ENCODE measurements at places on chromosomes 2 and 18. TPM values are rescaled to one million over a fixed set of nuclear protein-coding genes. Genes with fewer than 3 reads are reported as not detected.

- no peak overlapping the region for H3K4me3 ChIP-seq
- DNase-seq: no peak
- H3K27me3 ChIP-seq: no peaks in the 10 kb centered on the region
- H3K27ac ChIP-seq: no peak overlapping the region
- no peaks in the 10 kb centered on the region for H3K36me3 ChIP-seq
These were observed 16.1 kb downstream of the ST3GAL5 start for GRCh38 chr2:85872536-85873161.

GRCh38 chr2:160109939-160110673 lies 47.7 kb upstream of the PLA2R1 start:
- no peaks in the 10 kb centered on the region for H3K4me1 ChIP-seq
- H3K27ac ChIP-seq: no peak overlapping the region
- no peaks in the 10 kb centered on the region for H3K36me3 ChIP-seq
- DNase-seq: peak; percentile 47
- H3K27me3 ChIP-seq: no peaks in the 10 kb centered on the region

- no peaks in the 10 kb centered on the region for H3K4me1 ChIP-seq
- no peaks in the 10 kb centered on the region for H3K27me3 ChIP-seq
- no peak overlapping the region for H3K27ac ChIP-seq
- DNase-seq: no peak
- H3K4me3 ChIP-seq: no peak overlapping the region
These were observed 275.6 kb downstream of the SLC4A3 start for GRCh38 chr2:219902891-219903552.

DNA sequence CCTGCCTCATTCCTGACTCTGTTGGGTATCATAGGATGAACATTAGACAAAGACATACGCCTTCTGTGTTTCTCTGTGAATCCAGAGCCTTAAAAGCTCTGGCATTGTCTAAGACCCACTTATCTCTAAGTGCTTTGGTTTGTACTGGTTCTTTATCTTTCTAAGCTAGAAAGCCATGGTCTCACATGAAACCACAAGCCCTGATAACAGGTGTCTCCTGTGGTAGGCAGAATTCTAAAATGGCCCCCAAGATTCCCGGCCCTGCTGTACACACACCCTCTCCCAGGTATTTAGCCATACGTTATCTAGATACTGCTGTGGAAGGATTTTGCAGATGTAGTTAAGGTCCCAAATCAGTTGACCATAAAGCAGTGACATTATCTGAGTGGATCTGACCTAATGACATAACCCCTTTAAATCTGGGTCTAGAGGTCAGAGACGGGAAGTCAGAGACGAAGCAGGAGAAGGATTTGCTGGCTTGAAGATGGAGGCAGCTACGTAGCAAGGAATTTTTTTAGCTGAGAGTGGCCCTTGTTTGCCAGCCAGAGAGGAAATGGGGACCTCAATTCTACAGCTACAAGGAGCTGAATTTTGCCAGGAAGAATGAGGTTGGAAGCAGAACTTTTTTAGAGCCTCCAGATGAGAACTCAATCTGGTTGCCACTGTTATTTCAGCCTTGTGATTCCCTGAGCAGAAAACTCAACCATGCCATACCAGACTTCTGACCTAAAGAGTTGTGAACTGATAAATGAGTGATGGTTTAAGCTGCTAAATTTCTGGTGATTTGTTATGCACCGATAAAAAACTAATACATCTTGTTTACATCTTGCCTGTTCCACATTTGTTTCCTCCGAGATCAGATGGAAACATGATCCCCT lies 186.7 kb downstream of the CAMKMT start:
- H3K27ac ChIP-seq: peak overlapping the region; percentile 59
- H3K36me3 ChIP-seq: no peaks in the 10 kb centered on the region
- no peaks in the 10 kb centered on the region for H3K27me3 ChIP-seq
- DNase-seq: no peak
- H3K4me1 ChIP-seq: peaks cover 15% of the 10 kb centered on the region

GRCh38 chr2:209960045-209960444 lies 42.4 kb upstream of the RPE start:
- H3K27ac ChIP-seq: no peak overlapping the region
- DNase-seq: no peak
- no peak overlapping the region for H3K4me3 ChIP-seq
- no peaks in the 10 kb centered on the region for H3K27me3 ChIP-seq
- no peaks in the 10 kb centered on the region for H3K36me3 ChIP-seq

- peaks cover 24% of the 10 kb centered on the region for H3K4me1 ChIP-seq
- no peaks in the 10 kb centered on the region for H3K36me3 ChIP-seq
- DNase-seq: no peak
- H3K4me3 ChIP-seq: no peak overlapping the region
- no peaks in the 10 kb centered on the region for H3K27me3 ChIP-seq
These were observed 3.3 kb upstream of the ACTR3 start for GRCh38 chr2:113886479-113887008.

DNA sequence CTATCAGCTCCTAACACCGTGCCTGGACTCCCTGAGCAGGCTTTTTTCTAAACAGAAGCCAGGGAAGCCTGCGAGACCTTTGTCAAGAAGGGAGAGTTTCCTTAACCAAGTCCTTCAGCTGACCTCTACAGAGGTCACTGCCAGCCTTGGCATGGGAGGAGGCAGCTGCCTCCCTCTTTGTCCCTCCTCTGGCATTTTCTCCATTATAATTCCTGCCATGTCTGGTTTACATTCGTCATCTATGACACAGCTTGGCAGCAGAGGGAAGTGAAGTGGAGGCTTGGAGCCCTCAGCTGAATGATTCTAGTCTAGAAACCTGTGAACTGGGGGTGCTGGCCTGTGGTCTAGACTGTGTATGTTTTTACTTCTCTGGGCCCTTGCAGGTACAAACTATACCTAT lies 22.5 kb downstream of the LIPG start:
- H3K27ac ChIP-seq: no peak overlapping the region
- DNase-seq: no peak
- no peak overlapping the region for H3K4me3 ChIP-seq

DNA sequence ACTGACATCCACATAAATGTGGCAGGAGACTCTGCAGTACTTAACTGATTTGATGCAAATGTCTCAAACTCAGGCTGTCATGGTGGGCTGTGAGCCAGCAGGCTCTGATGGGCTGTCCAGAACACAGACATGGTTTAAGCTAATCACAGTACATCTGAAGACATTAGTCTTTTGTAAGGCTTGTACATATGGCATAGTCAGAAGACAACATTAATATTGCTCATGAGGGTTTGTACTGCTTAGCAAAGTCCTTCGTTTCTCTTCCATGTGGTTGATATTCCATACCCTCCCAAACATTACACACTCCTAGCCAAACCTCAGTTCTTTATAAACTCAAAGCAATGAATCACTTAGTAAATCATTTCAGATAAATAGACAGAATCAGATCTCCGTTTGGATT lies 330.6 kb downstream of the RND3 start:
- H3K27me3 ChIP-seq: no peaks in the 10 kb centered on the region
- no peaks in the 10 kb centered on the region for H3K36me3 ChIP-seq
- no peak overlapping the region for H3K27ac ChIP-seq
- no peaks in the 10 kb centered on the region for H3K4me1 ChIP-seq
- no peak for DNase-seq
- no peak overlapping the region for H3K4me3 ChIP-seq

DNA sequence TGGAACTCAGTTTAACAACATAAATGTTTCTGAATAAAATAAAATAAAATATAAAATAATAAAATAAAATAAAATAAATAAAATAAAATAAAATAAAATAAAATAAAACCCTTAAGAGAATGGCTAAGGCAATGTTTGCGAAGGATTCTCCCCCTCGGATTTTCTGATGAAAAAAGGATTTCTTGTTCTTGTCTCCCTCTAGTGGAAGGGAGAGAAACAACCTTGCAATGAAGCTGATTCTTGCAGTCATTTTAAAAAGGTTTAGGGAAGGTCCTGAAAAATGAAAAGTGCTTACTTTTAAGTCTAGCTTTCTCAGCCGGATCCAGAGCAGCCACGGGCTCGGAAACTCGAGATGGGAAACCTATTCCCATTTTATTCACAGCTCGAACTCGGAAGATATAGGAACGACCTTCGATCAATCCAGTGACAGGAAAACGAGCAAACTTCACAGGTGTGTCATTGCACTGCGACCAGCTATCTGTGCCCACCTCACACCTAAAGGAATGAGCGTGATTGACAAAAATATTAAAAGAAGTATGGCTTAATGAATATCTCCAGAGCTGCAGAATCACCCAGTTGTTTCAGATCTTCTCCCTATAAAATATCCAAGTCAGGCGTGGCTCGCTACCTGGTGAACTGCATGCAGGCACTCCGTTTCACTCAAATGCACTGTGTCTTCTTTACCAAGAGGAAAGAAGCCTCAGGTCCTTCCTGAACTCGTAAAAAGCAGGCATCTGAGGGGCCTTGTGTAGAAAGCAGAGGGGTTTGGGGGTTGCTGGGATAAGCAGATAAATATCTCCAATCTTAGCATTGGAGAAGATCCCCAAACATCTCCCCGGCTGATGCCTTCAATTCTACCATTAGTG lies 68.1 kb downstream of the MYOM1 start:
- no peak overlapping the region for H3K4me3 ChIP-seq
- no peaks in the 10 kb centered on the region for H3K4me1 ChIP-seq
- DNase-seq: no peak
- no peak overlapping the region for H3K27ac ChIP-seq

GRCh38 chr18:35289727-35290093 lies 319 bp downstream of the ZSCAN30 start:
- no peaks in the 10 kb centered on the region for H3K27me3 ChIP-seq
- H3K4me1 ChIP-seq: no peaks in the 10 kb centered on the region
- peak; percentile 13 for DNase-seq
- no peaks in the 10 kb centered on the region for H3K36me3 ChIP-seq
- H3K27ac ChIP-seq: peak overlapping the region; percentile 97

GRCh38 chr2:37020212-37020886 lies 54.0 kb upstream of the STRN start:
- no peaks in the 10 kb centered on the region for H3K4me1 ChIP-seq
- no peak overlapping the region for H3K27ac ChIP-seq
- no peak for DNase-seq
- no peaks in the 10 kb centered on the region for H3K27me3 ChIP-seq
- no peak overlapping the region for H3K4me3 ChIP-seq
- no peaks in the 10 kb centered on the region for H3K36me3 ChIP-seq

GRCh38 chr2:175931805-175932204 lies 70.3 kb downstream of the LNPK start:
- H3K36me3 ChIP-seq: no peaks in the 10 kb centered on the region
- no peak overlapping the region for H3K27ac ChIP-seq
- no peak overlapping the region for H3K4me3 ChIP-seq
- H3K27me3 ChIP-seq: no peaks in the 10 kb centered on the region

- no peaks in the 10 kb centered on the region for H3K4me1 ChIP-seq
- no peaks in the 10 kb centered on the region for H3K36me3 ChIP-seq
- no peak for DNase-seq
- H3K27ac ChIP-seq: no peak overlapping the region
- H3K4me3 ChIP-seq: no peak overlapping the region
These were observed 849.1 kb upstream of the SALL3 start for GRCh38 chr18:78130232-78131195.

DNA sequence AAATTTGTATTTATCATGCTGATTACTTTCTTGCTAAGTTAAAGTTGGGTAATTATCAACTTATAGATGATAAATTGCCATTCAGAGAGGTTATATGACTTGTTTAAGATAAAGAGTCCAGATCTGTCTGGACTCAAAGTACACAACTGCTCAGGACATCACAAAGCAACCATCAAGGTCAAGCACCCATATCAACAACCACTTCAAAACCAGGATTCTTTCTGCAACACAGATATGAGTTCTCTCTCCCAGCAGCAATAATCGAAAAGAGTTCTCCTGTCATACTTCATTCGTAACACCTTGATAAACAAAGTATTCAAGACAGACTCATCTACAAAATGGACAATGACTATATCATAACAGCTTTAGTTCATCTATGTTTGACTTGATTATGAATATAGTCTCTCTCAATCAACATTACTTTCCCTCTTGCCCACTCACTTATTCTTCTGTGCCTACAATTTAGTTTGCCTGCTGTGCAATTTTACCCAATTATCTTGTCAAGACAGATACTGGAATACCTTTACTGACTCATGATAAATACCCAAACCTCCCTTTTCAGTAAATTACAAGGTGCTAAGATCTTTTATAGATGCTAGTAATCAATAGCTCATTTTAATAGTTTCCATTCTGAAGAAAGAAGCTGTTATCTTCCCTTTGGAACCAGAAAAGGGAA lies 281.8 kb downstream of the NBAS start:
- no peak overlapping the region for H3K27ac ChIP-seq
- no peaks in the 10 kb centered on the region for H3K4me1 ChIP-seq
- no peaks in the 10 kb centered on the region for H3K36me3 ChIP-seq
- DNase-seq: no peak
- H3K4me3 ChIP-seq: no peak overlapping the region
- no peaks in the 10 kb centered on the region for H3K27me3 ChIP-seq

DNA sequence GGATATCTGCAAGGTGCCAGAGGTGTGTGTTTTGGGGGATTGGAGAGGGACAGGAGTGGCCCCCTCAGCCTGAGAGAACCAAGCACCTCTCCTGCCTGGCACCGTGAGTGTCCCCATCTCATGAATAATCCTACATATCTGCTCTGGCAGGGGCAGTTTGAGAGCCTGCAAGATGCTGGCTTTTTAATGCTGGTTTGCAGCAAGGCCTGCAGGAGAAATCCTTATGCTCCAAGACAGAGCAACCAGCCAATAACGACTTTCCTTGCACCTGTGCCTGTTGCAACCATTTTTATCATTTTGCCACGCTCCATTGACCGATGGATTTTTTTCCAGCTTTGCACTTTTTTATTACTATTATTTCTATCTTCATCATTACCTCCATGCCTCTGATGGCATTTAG lies 259.4 kb upstream of the SKOR2 start:
- H3K27ac ChIP-seq: no peak overlapping the region
- H3K4me3 ChIP-seq: no peak overlapping the region
- no peaks in the 10 kb centered on the region for H3K36me3 ChIP-seq
- H3K4me1 ChIP-seq: no peaks in the 10 kb centered on the region
- H3K27me3 ChIP-seq: no peaks in the 10 kb centered on the region

GRCh38 chr2:75390169-75390568 lies 170.6 kb downstream of the EVA1A start:
- no peaks in the 10 kb centered on the region for H3K36me3 ChIP-seq
- no peak overlapping the region for H3K27ac ChIP-seq
- no peaks in the 10 kb centered on the region for H3K27me3 ChIP-seq
- no peak overlapping the region for H3K4me3 ChIP-seq

The VIL1 gene
- total RNA-seq: 401 TPM

The SNORC gene
- total RNA-seq: 4.3 TPM

The MAB21L4 gene
- 69.9 TPM for total RNA-seq

The LYG2 gene
- total RNA-seq: not detected

All from Caco-2 (cell line).